ENCODE measurements at places on chromosomes 16 and 17.

DNA sequence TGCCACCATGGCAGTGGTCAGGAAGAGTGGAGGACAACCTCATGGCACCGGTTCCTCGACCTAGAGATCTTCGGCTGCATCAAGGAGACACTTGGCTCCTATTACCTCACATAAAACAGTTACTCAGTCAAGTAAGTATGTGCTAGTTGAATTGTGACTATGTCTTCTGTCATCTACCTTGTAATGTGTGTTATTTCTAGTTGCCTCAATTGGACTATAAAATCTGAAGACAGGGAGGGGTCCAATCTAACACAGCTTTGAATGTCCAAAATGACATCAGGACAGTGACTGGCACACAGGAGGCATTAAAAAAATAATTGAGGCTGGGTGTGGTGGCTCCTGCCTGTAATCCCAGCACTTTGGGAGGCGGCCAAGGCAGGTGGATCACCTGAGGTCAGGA lies 17.2 kb downstream of the C16orf86 start:
- DNase-seq = no peak

- peak; percentile 26 for DNase-seq
Observed at GRCh38 chr17:3683054-3683511, 12.9 kb downstream of the P2RX5 start.

DNA sequence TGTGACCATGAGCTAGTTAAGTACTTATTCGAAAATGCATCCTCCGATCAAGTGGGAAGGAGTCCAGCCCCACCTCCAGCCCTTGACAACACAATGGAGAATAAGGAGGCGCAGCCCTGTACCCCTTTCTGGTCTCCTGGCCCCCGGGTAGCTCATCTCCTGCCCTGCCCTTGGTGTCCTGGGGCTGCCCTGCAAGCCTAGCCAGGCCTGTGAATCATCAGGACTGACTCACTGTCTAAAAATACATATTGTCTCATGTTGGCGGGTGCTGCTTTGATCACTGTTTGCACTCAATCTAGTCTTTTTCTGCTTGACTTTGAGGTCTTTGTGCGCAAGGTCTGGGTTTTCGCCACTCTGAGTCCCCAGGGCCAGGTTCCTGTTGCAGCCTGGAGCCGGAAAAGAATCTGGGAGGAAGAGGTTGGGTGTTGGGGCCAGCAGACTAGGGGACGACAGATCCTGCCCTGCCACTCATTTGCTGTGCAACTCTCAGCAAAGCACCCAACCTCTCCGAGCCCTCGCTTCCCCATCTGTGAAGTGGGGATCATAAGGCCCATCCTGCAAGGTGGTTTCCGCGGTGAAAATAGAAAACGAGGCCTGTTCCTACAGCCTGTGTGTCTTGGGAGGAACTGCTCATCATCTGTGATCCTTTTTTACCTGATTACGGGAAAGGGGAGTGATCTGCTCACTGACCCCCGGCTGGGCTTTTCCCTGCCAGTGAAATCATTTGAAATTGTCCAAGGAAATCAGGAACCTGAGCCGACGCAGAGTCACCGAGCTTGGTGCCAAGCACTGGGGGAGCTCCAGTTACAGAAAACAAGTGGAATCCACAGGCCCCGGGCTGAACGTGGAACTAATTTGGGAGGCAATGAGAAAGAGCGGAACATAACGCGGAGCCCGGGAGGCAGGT lies 230.4 kb downstream of the PARN start:
- peak; percentile 73 for DNase-seq

GRCh38 chr17:19880393-19880792 lies 12.7 kb upstream of the ULK2 start:
- DNase-seq = no peak

DNA sequence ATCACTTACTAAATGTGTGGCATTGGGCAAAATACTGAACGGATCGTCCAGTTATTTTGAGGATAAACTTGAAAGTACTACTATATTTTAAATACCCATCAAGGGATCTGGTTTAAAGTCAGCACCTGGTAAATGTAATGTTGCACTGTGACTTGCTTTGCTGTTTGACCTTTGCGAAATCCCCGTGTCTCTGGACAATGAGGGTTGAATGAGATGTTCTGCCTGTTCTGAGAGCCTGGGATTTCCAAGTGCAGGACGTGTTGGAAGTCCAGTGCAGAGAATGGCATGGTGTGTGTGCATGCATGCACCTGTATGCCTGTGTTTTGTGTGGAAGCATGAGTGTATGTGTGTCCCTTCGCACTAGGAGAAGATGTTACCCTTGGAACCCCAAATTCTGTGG lies 106.6 kb downstream of the N4BP1 start:
- no peak for DNase-seq

DNA sequence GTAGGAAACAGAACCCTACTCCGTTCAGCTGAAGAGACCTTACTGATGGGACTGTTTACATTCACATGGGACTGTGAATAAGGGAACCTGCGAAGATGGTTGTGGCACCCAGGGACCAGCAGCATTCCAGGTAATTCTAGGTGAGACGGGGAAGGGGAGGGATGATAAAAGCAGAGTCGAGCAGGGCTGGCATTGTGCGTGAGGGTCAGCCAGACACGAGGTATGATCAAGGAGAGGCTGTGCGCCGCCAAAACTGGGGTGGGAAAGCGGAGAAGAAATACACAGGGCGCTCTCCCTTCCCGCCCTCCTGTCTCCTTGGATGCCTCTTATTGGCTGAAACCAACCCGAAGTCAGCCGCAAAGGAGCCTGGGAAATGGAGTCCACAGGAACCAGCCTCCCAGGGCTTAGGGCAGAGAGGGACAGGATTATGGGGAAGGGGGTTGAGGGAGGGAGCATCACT lies 38.4 kb upstream of the CSNK2A2 start:
- DNase-seq = peak; percentile 80

- peak; percentile 92 for DNase-seq
Observed at GRCh38 chr16:3690470-3690928, 26.8 kb downstream of the TRAP1 start.

Measured in Calu3 (cell line).